ENCODE measurements at places on chromosomes 3 and 15.

DNA sequence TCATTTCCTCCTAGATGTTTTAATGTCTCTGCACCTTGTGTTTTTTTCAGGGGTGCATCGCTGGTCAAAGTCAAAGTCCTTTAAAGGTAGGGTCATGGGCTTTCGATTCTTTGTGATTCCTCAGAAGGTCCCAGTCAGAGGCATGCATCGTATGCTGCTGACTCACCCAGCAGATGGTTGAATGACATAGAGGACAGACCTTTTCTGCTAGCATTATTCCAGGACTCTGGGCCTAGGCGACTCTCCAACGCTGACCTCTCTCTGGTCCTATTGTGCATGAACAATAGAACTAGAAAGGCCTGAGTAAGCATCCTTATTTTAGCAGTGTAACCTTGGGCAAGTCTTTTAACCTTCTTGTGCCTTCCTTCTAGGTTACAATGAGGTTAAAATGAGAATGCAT is 75.9 kb downstream of the DGKG start:
- DNase-seq, result no peak

DNA sequence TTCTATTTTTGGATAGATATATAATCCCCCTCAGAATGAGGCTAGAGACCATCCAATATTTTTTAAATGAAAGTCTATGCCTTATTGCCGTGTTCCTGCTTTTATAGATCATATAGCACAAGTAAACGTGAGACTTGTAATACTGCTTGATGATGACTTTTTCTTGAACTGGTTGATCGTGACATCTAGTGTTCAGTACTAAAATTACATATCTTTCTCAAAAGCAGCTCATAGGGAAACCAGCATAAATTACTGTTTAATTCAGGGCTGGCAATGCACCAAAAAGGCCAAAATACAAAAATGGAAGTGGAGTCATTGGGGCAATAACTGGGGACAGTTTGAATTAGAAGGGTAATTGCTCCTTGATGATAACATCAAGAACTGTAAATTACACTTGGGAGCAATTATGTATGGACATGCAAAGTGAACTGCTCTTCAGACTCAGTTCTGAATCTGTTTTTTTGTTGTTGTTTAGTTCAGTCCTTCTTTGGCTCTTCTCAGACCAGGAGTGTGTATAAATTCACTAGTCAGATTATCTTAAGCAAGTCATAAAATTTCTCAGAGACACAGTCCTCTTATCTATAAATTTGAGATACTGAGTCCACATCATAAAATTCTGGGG is 325.3 kb downstream of the THSD4 start:
- DNase-seq, result no peak

DNA sequence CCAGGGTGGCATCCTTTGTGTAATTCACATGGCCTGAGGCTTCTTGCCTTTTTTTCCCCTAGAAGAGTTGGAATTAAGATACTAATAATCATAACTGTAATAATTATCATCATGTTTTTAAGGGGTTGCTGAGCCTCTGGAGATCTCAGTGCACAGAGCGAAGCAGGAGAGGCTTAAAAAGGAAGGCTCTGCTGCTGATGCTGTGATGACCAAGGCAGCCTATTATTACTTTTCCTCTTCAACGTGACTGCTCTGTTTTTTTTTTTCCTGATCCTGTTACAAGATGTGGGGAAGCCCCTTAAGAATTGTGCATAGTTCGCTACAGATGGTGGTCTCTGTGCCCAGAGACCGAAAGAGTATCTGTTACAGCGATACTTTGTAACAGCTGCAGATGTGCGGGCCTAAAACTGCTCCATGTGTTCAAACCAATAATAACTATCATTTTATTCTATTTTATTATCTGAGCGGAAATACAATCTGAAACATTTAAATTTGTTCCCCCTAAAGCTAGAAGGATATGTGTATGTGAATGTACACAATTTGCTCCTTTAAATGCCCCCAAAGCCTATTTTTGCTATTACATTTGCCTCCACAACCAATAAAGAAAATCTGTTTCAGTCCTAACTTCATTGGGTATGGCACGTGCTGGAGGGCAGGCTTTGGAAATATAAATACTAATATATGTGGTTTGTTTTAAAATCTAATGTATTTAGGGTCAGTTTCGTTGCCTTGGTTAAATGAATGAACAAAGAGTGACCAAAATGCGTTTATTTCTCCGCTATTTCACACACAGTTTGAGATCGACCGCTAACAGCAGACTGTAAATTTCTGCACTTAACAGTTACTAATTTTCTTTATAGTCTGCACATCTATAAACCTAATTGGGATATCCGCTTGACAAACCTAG is 4.6 kb downstream of the SHOX2 start:
- no peak for DNase-seq

DNA sequence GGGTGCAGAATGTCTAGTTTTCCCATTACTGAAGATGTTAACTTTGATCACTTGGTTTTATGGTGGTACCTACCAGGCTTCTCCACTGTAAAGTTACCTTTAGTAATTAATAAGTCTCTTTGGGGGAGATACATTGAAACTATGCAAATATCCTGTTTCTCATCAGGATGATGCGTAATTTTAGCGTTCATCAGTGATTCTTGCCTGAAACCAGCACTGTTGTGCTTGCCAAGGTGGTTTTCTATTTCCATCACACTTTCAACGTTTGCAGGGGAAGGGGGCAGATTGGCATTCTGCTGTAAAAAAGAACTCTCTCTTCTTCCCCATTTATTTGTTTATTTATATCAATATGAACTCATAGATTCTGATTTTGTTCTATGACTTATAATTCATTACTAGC is 61.0 kb downstream of the SSR3 start:
- no peak for DNase-seq

GRCh38 chr3:194282436-194283122 is 68.5 kb downstream of the CPN2 start:
- no peak for DNase-seq

GRCh38 chr3:35721628-35722027 is 82.3 kb downstream of the ARPP21 start:
- DNase-seq, result no peak

Measured in T1000 (cell line).